NCI-H2107 (cell line): ENCODE measurements at places on chromosomes 3 and 15.

DNA sequence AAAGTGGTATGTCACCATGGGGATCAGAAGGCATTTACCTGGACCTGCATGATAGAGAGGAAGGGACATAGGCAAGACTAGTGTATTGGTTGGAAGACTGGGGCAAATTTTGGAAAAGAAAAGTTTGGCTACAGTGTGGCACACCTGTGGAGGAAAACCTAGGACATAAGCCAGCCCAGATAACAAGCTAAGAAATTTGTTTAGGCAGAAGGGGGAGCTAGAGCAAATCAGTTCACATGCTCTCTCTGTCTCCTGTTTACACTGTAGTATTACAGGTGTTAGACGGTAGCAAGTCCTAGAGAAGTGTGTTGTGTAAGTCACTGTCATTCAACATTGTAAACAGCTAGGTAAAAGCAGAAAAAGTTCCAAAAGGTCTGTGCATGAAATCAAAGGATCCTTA, 11.9 kb upstream of the ALDH1A2 start:
- DNase-seq: no peak

DNA sequence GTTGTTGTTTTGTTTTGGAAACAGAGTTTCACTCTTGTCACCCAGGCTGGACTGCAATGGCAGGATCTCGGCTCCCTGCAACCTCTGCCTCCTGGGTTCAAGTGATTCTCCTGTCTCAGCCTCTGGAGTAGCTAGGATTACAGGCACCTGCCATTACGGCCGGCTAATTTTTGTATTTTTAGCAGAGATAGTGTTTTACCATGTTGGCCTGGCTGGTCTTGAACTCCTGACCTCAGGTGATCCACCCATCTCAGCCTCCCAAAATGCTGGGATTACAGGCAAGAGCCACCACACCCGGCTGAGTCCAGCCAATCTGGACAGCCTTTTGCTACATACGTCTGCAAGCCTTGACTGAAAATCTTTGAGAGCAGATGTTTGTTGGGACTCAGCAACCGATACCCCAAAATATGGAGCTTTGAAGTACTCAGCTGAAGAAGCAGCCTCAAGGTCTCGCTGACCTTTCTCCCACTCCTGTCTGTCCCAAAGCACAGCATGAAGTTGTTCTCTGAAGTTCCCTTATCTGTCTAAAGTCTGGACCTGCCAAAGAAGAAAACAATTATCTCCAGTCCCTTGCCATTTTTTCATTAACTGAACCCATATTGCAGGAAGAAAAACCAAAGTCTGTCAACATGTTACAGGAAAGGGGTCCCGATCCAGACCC, 9.6 kb upstream of the NUP210 start:
- DNase-seq: no peak

DNA sequence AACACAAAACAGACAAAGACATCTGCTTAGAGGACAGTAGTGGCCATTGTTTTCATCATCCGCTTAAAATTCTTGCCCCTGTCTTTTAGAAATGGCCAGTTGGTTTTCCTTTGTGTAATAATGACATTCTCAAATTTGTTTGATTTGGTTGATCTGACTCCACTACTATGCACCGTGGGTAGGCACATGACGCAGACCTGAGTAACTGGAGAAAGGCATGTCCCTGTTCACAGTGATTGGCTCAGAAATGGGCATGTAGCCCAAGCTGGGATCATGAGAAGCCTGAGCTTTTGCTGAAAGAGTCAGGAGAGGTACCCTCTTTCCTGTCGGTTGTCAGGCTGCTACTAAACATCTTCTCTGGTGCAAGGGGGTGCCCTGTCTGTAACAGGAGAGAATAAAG, 36.6 kb upstream of the MAGI1 start:
- DNase-seq: no peak

DNA sequence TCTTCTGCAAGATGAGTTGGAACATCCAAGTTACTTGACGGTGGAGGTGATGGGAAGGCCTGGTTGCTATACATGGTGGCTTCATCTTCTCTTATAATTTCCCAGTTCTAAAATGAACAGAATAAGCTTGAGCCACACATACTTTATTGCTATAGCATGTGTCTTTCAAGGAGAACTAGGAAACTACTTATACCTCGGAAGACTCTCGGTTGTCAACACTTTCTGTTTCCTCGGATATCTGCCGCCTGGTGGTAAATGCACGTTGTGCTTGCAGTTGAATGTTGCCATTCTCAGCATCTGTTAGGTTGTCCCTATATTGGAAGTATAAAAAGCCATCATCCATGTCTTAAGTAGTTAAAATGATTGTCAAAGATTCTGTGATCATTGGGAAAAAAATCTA, 117.5 kb upstream of the PRTG start:
- DNase-seq: no peak

DNA sequence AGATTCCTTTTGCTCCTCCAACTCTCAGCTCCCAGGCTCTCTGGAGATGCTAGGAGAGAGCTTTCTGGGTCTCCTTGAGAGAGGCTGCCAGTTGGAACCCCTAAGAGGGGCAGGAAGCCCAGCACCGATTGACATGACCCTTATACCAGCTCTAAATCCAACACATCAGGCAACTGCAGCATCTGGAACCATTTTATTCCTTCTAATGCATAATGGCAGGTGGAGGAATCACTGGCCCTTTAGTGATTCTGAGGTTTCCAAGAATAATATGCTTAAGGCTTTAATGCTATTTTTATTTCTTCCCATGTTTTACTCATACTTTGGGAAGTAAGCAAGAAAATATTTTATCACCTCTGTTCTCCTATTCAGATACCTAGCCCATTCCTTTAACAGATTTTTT, 60.3 kb upstream of the TEX264 start:
- no peak for DNase-seq

GRCh38 chr3:80769683-80770082, 991.8 kb downstream of the GBE1 start:
- no peak for DNase-seq

DNA sequence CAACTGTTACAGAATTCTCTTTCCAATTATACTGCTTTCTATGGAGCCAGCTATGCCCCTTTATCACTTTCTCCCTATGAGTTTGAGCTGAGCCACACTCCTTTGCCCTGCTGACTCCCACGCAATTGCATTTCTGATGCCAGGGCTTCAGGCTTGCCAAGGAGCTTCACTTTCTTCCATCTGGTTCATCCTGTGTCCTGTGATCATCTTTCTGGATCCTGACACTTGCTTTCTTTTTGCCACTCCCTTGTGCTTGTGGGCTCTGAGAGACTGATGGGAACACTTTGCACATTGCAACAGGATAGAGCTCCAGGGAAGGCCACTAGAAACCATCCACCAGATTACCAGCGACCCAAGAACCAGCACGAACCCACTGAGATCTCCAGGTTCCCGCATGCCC, 77.0 kb upstream of the SEC13 start:
- no peak for DNase-seq

DNA sequence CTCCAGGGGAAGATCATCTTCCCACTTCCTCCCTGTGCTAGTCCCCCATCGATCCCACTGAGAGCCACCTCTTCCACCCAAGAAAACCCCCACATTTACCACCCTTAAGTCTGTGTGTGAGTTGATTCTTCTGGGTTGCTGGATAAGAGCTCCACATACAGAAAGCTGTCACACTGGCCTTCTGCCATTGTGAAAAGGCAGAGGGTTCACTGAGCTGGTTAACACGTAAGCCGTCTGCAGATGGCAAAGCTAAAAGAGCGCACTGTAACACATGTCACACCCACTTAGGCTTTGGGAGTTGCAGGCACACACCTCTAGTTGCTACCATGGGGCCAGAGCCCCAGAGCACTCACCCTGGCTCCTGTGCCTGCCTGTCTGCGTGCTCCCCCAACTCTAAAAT, 309.8 kb upstream of the LRRC3B start:
- DNase-seq: no peak

DNA sequence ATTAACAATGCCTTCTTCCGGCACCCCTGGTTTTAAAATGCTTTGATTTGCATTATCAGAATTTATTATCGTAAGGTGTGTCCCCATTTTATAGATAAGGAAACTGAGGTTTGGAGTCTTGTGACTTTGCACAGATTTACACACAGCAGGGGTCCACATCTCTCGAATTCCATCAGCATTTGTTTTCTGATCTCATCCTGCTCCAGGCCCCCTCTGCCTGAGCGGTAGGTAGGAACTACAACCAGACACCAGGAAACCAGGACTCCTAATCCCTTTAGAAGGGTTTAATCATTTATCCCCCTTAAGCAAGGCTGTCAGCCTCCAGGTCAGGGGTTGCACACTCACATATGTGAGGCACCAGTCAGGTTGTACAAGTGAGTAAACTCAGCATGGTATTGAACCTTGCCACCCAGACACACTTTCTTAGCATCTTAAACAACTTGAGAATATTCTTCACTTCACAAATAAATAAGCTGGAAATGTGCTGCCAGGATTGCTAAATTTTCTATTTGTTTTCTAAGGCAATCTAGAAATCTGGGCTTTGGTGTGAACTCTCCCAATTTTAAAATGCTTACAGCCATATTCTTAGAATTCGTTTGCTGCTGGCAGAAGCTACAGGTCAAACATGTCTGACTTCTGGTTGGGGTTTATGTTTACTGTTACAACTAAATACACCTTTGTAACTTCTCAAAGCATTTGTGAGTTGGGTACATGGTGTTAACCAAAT, 31.7 kb upstream of the CMTM7 start:
- no peak for DNase-seq

DNA sequence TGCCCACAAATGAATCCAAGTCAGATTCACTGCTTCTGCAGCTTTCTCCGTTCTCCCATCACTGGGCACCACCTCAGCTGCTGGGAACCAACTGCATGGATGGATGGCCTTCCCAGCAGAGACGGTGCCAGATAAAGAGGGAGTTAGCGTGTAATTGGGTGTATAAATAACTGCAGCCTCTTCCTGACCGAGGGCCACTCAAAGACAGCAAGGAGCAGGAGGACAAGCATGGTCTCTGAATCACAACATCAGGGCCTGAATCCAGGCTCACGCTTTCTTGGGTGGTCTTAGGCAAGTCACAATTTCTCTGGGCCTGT, 31.7 kb downstream of the TSPAN3 start:
- no peak for DNase-seq

DNA sequence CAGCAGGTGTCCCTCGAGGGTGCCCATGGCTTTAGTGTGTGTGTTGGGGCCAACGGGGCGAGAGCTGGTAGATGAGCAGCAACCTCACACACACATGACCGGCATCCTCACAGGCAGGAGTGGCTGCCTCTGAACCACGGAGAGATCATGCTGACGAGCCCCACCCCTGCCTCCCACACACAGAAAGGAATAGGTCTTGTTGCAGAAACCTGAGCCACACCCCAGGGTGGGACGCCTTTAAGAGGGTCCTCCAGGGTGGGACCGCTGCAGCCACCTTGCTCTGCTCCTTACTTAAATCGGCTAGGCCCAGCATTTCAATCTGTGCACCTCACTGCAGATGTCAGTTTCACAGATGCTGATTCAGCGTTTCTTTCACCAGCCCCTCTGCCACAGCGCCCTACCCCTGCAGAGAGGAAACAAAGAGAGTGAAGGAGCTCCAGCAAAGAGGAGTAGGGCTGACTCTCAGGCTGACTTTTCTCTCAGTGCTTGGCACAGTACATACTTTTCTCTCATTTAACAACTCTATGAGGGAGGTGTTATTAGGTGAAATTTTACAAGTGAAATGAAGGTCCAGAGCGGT, 61.2 kb upstream of the EPHB3 start:
- DNase-seq: no peak

DNA sequence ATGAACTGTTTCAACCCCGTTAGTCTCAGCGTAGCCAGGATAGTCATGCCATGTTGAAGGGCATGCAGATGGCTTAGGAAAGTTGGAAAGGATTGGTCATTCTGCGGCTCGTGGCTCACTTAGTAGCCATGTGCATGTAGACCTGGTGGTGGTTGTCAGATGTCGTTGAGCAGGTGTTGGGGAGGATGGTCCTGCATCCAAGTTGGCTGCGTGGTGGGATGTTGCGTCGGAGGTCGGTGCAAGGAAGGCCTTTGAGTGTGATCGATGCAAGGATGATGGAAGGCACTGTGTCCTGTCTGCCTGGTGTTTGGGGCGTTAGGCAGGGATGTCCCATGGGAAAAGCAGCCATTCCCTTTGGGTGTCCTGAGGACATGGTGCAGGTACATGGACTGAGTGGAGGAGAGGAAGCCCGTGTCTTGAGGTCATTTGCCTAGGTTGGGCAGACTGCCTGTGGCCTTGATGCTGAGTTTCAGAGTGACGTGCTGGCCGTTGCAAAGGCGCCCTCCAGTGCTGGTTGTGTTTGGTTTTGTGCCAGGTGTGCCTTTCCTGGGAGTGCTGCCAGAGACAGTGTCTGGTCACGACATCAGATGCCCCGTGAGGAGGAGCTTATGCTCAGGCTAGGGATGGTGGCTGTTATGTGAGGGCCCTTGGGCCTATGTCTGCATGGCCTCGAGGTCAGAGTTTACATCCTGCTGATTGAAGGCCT, 103.4 kb downstream of the SNRPN start:
- no peak for DNase-seq

- DNase-seq: no peak
Observed at GRCh38 chr3:10512687-10513086, 7.3 kb upstream of the ATP2B2 start.

DNA sequence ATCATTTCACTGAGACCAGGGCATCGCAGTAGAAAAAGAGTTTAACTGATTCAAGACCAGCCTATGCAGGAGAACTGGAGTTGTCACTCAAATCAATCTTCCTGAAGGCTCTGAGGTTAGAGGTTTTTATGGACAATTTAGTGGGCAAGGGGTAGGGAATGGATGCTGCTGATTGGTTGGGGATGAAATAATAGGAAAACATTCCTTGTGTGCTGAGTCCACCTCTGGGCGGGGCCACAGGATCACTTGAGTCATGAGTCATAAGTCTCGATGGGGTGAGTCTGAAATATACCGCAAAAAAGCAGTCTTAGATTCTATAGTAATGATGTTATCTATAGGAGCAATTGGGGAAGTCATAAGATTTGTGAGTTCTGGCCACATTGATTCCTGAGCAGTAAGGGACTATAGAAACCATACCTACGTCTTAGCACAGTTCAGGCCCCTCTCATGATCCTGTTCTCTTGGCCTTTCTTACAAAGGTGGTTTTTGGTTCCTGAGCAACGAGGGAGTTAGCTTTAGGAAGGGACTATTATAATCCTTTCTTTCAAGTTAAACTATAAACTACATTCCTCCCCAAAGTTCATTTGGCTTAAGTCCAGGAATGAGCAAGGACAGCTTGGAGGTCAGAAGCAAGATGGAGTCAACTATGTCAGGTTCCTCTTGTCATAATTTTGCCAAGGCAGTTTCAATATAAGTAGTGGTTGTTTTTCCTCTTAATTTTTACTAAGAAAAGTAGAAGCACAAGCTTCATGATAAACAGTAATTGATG, 2.7 kb upstream of the OPA1 start:
- no peak for DNase-seq

GRCh38 chr15:41575282-41575681, 16.3 kb downstream of the TYRO3 start:
- no peak for DNase-seq

- peak; percentile 26 for DNase-seq
Observed at GRCh38 chr3:47381317-47382157, 716 bp downstream of the PTPN23 start.

DNA sequence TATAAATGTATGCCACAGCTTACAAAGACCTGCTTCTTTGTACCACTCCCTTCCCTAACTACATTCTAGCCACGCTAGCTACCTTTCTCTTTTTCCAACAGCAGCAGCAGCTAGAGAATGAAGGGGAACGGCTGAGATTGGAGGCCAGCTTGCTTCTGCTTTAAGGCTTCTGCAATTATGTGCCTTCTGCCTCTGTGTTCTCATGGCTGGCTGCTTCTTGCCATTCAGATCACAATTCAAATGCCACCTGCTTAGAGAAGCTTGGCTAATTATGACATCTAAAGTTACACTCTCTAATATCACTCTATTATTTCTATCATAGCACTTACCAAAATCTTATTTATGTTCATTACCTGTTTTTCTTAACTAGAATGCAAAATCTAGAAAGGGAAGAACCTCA, 95.2 kb downstream of the RYK start:
- peak; percentile 12 for DNase-seq
